ENCODE measurements at places on chromosomes 1 and 21.

DNA sequence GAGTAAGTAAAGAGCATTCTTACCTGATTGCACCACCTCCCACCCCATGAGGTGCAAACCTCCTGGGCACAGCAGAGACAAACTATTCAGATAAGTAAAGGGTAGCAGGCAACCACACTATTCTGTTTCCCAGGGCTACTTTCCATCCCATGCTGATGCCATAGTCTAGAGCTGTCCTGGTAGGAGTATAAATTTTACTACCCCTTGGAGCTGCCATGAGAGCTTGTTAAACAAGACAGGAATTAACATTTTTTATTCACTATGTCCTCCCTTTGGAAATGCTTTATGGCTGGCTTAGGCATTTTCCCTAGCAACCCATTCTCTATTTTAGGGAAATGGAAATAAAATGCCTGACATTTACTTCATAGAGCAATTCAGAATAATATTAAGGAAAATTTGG, 324.6 kb upstream of the USP25 start:
- no peak for DNase-seq

- DNase-seq: peak; percentile 34
Observed at GRCh38 chr1:40783001-40783905, at the start of gene KCNQ4. KCNQ4 (plus strand) TSS chr1:40783787; CDS start chr1:40784094, 307 bp downstream.

- peak; percentile 22 for DNase-seq
Observed at GRCh38 chr1:2413495-2414296, 1.3 kb upstream of the PEX10 start.

- no peak for DNase-seq
Observed at GRCh38 chr1:203858055-203858454, 3.3 kb upstream of the SNRPE start.

GRCh38 chr21:33205476-33205875, 24.3 kb upstream of the IFNAR2 start:
- no peak for DNase-seq

DNA sequence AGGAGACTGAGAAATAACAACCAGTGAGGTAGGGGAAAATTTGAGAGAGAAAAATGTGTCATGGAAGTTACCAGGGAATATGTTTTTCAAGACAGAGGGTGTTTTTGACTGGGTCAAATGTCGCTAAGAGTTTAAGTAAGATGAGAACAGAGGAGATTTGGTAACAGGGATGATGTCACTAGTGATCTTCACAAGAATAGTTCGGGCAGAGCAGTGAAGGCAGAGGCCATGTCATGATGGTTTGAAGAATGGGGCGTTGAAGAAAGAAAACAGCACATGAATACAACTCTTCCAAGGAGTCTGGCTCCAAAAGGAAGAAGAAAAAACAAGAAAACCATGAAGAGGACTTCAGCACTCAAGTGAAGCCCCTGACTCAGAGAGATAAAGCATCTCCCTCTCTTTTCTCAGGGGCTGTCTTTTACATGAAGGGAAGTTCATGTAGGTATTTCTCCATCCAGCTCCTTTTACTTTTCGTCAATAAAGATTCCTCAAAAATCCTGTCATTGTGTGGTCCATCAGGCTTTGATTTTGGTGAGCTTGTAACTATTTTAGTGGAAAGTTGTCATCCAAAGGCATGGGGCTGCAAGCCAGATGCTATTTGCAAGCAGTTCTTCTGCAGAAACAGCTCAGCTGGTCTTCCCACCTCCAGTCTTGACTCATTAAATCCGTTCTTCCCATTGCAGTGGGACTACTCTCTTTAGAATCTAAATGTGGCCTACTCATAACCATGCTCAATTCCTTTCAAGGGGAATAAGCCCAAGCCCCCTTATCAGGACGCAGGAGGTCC, 397.3 kb downstream of the LMX1A start:
- DNase-seq: no peak

DNA sequence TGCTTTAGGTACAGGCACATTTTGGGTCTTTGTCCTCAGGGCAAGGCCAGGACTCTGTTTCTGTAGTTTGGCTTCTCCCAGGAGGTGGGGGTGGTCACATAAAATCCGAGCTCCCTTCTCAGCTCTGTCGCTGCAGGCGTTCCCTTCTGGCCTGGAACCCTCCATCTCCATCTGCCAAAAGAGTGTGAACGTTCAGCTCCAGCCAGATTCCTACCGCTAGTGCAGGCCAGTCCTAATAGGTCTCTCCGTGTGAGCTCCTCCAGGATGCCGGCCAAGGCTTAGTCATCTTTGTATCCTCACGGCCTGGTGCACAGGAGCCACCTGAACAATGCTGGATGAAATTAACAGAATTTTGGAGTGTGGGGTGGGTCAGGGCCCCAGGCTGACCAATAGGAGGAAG, 19.9 kb upstream of the KCNA10 start:
- no peak for DNase-seq

DNA sequence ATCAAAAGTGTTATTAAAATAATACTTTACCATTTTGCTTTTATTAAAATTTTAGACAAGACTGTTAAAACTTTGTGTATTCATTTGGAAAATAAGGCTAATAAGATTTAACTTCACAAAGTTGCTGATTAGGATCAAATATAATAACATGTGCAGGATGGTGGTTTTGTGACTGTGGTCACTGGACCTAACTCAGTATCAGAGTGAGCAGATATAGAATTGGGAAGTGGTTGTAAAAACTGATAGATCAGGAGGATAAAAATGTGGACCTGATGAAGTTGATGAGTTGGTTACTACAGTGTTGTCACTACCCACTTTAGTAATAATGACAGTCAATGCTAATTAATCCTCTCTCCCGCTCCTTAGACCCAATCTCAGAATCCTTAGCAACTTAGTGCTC, 186.4 kb downstream of the AKT3 start:
- no peak for DNase-seq

DNA sequence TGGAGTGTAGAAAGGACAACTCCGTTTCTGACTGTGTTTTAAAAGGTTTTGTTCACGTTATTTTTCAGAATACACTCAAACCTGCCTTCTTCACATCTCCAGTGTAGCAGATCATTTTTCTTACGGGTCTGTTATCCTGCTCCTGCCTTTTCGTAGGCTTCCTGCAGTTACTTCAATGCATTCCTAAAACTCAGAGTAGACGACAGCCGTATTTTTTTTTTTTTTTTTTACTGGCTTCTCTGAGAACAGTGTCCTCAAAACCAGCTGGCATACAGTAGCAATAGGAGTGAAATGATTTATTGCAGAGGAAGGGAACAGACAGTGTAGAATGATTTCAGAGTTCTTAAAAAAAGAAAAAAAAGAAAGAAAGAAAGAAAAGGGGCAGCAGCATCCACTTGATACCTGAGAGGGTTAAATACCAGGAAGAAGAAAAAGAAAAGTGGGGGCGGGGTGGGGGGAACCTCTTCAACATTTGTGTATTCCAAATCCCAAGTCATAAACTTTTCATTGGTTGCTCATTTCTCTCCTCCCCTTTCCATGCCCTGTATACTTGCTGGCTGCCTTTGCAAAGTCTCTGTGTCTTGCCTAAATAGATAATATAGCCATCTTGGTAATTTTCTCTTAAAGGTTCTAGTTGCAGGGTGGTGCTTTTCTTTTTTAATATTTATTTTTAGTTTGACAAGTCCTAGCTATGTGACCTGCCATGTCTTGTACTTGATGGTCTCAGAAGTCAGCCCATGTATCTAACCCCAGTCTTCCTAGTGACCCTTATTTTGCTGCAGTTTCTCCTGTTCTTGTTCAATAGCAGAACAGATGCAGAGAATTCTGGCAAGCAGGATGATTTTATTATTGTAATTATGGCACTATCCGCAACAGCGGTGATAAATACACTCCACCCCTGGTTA, 2.8 kb downstream of the TGFB2 start:
- DNase-seq: no peak

- no peak for DNase-seq
Observed at GRCh38 chr1:165116171-165116570, 240.3 kb downstream of the LMX1A start.

DNA sequence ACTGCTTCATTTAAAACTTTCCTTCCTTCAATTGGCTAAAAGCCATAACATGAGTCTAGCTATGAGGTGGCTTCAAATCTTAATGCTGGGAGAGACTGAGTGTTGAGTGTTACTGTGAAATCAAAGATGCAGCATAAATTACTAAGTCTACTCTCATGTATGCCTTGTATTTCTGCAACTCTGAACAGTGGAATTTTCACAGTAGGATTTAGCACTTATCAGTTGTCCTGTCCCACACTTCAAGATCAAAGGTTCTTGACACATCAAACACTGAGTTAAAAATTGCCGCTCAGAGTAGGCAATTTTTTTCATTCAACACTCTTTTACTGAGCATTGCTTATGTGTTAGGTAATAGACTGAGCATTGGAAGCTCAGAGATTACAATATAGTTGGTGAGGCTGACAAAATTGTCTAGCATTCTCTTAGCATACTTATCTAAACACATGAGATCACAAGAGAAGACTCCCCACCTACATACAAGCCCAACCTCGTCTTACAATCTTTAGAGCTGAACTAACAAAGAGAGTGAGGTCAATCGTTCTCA, 56.4 kb upstream of the ADORA3 start:
- no peak for DNase-seq

GRCh38 chr1:17839641-17840196, 84.6 kb downstream of the ACTL8 start:
- no peak for DNase-seq

DNA sequence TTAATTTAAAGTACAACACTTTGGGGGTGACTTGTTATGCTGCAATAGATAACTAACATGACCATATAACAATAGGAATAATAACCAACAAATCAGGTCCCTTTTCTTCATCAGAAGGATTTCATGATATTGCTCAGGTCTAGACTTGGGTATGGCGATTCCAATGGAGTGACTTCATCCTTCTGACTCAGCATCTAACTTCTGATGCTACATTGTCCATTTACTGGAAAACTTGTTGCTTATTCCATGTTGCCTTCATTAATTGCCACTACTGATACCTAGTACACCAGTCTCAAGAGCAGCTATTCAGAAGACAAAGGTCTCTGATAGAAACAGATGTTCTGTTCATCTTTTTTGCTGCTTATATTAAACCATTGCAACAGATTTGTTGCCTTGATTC, 324.3 kb downstream of the TGFB2 start:
- DNase-seq: no peak

GRCh38 chr1:202086579-202087350, 36.0 kb upstream of the GPR37L1 start:
- no peak for DNase-seq

DNA sequence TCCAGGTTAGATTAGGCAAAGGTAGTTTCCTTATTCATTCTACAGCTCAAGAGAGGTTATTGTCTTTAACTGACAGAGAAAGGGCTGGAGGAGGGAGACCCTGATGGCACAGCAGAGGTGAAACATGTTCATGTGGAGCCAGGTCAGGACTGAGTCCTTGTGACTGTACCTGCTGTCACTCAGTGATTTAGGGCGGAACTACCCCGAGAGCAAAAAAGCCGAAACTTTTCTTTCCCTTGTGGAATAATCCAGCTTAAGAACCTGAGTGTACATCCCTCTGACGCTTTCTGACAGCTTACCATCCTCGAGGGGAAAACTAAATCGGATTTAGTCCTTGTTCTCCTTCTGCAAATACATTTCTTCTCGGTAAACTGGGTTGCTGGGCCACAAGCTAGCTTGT, 273.2 kb downstream of the BACH1 start:
- no peak for DNase-seq

- no peak for DNase-seq
Observed at GRCh38 chr1:70387507-70387906, 23.6 kb upstream of the CTH start.

GRCh38 chr1:210586771-210587170, 258.1 kb downstream of the HHAT start:
- no peak for DNase-seq

DNA sequence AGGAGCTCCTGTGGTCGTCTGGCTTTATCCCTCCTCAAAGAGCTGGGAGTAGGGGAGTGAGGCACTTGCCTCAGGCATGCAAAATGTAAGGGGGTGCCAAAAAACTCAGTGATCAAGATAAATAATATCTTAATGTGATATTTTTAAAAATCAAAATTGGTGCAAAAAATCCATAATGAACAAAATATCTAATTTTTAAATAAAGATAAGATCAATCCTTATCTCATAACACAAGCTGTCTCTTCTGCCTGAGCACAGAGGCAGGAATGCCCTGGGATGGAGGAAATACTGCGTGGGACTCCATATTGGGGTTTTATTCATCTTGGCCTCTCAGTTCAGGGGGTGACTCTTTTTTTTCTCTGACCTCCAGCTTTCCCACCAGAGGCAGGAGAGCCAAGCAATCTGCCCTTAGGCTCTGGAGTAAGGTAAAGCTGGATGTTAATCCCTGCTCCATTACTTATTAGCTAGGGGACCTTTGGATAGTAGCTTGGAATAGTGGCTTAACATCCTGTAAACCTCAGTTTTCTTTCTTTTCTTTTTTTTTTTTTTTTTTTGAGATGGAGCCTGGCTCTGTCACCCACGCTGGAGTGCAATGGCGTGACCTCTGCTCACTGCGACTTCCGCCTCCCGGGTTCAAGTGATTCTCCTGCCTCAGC, 77.3 kb upstream of the NFASC start:
- no peak for DNase-seq

DNA sequence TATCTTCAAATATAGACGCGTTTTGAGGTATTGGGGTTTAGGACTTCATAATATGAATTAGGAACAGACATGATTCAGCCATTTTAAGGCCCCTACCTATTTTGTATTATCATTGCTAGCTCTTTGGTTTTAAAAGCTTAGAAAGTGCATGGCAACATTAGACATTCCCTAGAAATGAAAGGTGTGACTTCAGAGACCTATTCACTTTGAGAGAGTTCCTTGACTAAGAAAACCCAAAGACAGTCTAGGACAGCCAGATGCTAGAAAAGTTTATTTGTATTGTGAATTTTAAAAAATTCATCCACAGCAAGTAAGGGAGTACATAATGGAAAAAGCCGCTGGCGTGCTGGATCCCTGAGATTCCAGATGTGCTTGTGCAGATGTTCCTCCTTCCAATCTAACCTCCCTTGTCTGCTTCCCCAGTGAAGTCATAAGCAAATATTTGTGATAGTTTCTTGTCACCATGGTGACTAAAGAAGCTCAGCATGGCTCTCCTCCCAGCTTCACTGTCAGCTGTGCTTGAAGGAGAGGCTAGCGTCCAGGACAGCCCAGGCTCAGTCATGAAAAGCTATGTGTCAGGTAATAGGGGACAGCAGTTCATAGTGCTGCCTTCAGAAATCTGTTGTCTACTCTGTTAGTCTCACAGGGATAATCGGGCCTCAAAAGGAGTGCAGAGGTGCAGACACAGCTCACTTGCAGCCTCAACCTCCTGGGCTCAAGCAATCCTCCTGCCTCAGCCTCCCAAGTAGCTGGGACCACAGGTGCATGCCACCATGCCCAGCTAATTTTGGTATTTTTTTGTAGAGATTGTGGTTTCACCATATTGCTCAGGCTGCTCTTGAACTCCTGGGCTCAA, 34.8 kb downstream of the KPNA6 start:
- no peak for DNase-seq

- DNase-seq: no peak
Observed at GRCh38 chr1:187871177-187871845, 1042.6 kb downstream of the PLA2G4A start.
